ENCODE measurements at places on chromosomes 3 and 15. TPM values are rescaled to one million over a fixed set of nuclear protein-coding genes. Genes with fewer than 3 reads are reported as not detected.
A peak's percentile ranks its signal among the peaks of the same experiment; 100 is the strongest.

CRYGS gene
- polyA plus RNA-seq, result 1.2 TPM

CEP63 gene
- 12.4 TPM for polyA plus RNA-seq

VWA5B2 gene
- polyA plus RNA-seq, result 0.12 TPM

ACAN gene
- polyA plus RNA-seq, result 0.50 TPM

PLSCR2 gene
- polyA plus RNA-seq, result 0.33 TPM

ZPLD1 gene
- polyA plus RNA-seq, result not detected

CCDC80 gene
- 19.0 TPM for polyA plus RNA-seq

EOMES gene
- 0.44 TPM for polyA plus RNA-seq

TMEM266 gene
- polyA plus RNA-seq, result 1.6 TPM

TIMMDC1 gene
- 95.4 TPM for polyA plus RNA-seq

CEMIP gene
- polyA plus RNA-seq, result 1.9 TPM

ZBTB20 gene
- polyA plus RNA-seq, result 0.74 TPM

DNA sequence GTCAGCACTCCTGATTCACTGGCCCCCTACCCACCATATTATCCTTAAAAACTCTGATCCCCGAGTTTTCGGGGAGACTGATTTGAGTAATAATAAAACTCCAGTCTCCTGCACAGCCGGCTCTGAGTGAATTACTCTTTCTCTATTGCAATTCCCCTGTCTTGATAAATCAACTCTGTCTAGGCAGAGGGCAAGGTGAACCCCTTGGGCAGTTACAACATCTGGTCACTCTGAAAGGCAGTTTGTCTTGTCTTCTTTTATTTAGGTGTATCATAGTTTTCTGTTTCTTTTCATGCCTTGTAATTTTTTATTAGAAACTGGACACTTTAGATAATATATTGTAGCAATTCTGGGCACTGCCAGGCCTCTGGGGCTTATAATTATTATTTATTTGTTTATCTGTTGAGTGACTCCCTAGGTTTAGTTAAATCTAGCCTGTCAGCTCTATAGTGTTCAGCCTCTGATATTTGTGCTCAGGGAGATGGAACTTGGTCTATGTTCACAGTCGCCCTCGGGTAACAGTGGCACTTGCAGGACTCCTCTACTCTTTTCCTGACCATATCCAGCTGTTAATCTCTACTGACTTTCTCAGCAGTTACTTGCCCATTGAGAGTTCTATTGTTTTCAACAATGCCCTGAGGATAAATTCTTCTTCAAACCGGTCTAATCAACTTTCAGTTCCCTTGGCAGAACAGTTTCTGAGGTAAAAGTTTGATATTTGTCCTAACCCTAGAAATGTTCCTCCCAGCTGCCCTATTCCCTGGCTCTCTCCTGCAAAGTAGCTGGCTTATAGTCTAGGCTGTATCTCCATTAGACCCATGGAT is 15.5 kb upstream of the PLAAT1 start:
- no peak for DNase-seq

DNA sequence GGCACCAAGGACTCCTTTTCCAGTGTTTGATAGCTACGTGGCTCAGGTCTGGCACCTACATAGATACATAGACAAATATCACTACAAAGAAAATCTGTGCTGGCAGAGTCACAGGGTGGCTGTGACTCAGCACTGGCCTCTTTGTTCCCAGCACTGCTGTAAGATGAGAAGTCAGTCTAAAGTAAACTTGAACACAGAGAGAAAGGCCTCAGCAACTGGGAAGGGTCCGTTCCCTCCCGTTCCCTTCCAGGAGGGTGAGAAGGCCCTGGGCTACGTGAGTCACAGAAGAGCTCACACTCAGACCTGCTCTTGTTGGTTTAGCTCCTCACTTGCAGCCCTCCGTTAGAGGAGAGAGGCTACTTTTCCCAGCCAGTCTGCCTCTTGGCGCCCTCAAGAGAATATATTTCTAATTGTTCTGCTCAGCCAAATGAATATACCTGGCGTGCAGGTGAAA is 23.1 kb downstream of the ANXA2 start:
- DNase-seq, result peak; percentile 65

GRCh38 chr3:42247576-42248027 is 18.4 kb downstream of the CCK start:
- DNase-seq, result peak; percentile 35

DNA sequence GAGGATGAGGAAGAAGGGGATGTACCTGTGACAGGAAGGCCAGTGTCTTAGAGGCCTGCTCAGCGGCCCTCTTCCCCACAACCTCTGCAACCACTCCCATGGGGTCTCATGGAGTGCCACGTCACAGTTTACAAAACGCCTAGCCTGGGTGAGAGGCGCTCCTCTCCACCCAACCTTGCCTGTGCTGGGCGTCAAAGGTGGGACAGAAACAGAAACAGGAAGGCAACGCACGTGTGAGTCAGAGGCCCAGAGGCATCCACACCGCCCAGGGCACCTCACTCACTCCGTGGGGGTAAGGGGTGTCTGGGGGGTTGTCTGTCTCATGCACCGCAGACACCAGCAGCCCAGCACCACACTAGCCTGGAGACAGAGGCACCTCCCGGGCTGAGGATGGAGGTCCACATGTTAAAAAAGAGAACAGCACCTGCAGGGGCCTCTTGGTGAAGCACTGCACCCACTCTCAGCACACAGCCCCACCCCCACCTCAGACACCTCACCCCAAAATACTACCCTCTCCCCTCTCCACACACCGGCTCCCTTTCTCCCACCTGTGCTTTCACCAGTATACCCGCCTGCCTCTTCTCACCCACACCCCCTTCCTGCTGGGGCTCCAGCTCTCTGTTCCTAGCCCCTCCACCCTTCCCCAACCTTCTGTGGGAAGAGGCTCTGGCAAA is 4.7 kb upstream of the CALML4 start:
- DNase-seq, result no peak

GRCh38 chr3:133894353-133895207 is 1.1 kb downstream of the RAB6B start:
- DNase-seq, result no peak

DNA sequence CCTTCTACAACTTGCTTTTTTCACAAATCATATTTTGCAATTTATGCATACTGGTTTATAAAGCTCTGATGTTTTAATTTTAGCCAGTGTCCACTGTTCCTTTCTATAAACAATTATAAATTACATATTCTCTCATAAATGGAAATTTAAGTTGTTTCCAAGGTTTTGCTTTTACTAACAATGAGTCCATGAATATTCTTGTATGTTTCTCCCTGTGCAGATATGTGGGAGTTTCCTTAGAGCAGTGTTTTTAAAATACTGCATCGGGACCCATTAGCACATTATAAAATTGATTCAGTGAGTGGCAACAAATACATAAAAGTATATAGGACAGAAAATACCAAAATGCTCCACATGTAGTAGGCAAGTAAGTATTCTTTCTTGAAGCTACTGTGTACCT is 235.6 kb downstream of the PCCB start:
- DNase-seq, result no peak

DNA sequence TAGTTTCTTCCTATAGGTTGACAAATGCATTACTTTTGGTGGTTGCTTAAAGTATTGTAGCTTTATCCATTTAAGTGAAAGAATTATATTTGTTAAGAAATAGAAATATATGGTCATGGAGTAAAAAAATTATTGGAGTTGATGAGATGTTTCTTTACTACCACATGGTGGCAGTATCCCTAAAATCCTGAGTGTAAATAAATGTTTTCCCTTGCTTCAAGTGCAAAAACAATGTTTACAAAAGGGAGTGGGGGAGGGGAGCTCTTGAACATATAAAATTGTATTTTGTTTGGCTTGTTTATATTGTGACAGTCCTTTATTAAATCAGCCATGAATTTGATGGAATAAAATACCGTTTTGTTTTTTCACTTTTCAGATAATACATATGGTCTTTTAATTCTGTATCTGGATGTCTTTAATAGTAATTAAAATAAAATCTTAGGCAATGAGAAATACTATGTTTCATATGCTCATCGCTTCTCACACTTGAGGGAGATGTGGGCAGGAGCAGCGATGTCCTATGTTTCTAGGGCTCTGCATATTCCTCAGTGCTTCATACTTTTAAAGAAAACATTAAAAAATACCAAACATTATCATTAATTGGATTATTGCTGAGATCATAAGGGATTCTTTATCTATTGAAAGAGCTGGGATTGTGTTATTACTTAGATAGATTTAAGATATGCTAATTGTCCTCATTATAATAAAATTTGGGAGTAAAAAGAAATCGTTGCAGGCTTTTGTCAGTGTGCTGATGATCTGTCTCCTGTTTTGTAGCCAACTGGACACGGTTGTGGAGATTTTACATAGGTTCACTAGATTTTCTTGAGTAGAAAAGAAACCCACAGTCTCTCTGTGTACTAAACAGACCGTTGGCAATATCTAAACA is 349.7 kb downstream of the TUSC7 start:
- DNase-seq, result peak; percentile 84

DNA sequence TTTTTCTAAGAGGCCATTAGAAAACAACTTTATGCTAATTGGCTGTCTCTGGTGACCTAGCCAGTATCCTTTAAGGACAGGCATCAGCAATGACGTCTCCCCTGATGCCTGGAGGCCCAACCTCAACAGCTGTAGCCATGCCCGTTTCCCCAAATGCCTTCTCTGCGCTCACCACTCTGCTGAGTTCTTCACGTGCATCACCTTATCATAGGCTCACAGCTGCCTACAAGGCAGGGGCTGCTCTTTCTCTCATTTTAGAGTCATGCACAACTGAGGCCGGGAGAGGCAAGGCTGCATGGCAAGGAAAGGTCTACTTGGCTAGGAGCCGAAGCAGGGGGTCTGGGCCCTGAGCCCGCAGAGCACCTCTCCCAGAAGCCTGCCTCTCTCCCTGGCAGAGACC is 43.9 kb upstream of the SEC13 start:
- DNase-seq, result no peak

GRCh38 chr15:66294932-66295235 is 1.5 kb downstream of the DIS3L start:
- peak; percentile 17 for DNase-seq

DNA sequence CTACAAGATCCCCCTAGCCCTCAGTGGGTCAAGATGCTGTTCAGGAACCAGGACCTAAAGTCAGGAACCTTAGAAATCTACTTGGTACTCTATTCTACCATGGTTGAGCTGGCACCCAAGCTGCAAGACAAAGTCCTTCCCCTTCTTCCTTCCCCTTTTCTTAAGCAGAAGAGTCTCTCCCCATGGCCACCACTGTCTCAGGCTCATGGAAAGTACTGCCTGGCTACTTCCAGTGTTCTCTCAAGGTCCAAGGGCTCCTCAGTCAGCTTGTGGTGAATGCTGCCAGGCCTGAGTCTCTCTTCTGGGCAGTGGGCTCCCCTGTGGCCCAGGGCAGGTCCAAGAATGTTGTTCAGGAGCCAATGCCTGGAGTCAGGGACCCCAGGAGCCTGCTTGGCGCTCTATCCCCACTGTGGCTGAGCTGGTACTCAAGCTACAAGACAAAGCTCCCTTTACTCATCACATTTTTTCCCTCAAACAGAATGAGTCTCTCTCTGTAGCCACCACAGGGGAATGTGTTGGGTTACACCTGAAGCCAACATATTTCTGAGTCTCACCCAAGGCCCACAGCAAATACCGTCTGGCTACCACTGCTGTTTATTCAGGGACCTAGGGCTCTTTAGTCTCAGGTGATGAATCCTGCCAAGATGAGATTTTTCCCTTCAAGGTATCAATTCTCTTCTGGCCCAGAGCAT is 18.1 kb upstream of the SLC27A2 start:
- DNase-seq, result no peak

DNA sequence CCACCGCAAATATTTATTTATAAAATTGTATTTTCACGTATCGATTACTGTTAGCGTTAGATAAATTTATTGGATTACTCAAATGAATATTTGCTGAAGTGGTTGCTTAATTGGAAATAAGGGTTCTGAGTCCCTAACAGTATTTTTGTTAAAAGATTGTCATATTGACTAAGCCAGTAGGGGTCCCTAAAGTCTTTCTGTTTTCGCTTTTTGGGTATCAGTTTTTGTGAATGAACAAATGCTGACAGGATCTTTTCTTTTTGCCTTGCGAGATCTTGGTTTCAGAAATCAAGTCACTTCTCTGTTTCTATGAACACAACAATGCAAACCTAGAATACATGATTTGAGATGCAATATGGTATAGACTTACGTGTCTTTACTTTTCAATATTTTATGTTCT is 7.1 kb downstream of the RAD51 start:
- DNase-seq, result peak; percentile 17

DNA sequence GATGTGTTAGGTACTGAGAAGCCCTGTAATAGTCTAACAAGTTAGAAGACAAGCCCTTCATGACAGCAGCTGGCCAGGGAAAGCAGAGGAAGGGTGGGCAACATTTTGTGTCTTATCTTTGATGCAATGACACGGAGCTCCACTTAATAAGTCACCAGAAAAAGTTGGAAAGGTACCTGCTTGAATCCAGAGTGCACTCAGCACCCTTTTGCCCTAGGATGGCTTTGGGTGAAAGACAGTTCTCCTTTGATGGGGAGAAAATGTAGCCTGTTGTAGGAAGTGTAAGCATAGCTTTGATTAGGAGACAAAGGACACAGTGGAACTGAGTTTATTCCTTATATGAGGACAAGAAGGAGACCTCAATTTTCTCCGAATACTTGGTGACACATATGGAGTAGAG is 137.0 kb downstream of the ARPP21 start:
- no peak for DNase-seq

GRCh38 chr3:177827511-177828207 is 630.4 kb upstream of the TBL1XR1 start:
- DNase-seq, result peak; percentile 90

DNA sequence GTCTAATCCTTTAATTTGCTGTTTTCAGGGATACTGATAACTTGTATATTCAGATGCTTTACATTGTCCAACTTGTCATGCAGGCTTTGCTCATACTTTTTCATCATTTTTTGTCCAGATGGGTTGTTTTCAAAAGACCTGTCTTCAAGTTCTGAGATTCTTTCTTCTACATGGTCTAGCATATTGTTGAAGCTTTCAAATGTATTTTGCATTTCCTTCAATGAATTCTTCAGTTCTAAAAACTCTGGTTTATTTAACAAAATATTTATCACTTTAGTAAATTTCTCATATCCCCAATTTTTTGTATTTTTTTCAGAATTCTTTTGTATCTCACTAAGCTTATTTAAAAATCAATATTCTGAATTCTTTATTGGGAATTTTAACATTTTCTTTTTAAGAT is 388.3 kb upstream of the IL12A start:
- DNase-seq, result no peak

DNA sequence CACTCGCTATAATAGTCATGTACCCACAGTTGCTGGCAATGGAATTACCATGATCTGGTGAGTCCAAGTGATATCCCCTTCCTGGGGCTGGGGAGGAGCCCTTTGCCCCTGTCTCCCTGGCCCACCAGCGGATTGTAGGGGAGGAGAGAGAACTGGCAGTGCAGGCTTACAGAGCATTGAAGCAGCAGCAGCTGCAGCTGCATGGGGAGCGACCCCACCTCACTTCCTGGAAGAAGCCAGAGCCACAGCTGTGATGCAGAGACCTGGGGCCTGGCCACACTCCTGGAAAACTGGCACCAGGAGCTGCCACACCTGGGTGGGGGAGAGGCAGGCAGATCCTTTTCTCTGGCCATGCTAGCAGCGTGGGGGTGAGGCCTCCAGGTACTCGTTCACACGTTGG is 300.1 kb upstream of the PROK2 start:
- DNase-seq, result no peak

GRCh38 chr3:186359078-186359477 is 3.0 kb downstream of the DGKG start:
- no peak for DNase-seq

Data from lung (tissue), 17 donors.